ENCODE measurements at places on chromosomes 1 and 21.

DNA sequence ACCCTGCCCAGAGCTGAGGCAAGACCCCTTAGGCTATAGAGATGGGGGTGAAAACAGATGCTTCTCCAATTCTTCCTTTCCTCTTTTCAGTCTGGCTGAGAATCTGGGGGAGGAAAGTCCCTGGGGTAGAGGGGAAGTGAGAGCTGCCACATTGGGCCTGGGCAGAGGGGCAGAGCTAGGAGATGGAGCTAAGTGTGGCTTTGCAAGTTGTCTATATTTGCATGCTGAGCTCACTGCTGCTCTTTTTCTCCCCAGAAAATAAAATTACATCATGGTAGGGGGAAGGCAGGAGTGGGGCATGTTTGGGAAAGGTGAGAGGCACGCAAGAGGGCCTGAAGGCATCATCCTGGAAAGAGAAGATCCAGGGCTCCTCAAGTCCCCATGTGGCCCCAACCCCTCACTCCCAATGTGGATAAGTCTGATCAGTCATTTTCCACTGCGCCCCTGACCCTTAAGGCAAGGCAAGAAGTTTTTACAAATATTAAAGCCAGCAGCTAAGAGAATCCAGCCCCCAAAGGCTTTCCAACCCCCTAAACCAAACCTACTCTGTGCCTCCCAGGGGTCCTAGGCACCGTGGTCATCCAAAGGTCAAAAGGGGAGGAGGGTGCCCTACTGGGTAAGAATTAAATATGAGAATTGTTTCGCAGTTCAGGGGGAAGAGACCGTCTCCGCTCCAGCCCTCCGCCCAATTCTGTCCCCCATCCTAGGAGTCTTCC, 500 bp upstream of the PEA15 start:
- ATAC-seq = peak; percentile 86

GRCh38 chr1:158830904-158831507, at the start of gene MNDA:
Gene MNDA, plus strand, starts transcription at chr1:158831351. Its CDS starts 10,803 bp downstream, at chr1:158842154.
- ATAC-seq = peak; percentile 94

GRCh38 chr1:223486932-223487886, 94.0 kb downstream of the CCDC185 start:
- no peak for ATAC-seq

GRCh38 chr1:30901798-30902581, 6.6 kb downstream of the SDC3 start:
- ATAC-seq = no peak

GRCh38 chr1:150554086-150554452, 4.9 kb downstream of the ADAMTSL4 start:
- no peak for ATAC-seq

GRCh38 chr1:223199094-223199647, 56.1 kb upstream of the TLR5 start:
- ATAC-seq = no peak

DNA sequence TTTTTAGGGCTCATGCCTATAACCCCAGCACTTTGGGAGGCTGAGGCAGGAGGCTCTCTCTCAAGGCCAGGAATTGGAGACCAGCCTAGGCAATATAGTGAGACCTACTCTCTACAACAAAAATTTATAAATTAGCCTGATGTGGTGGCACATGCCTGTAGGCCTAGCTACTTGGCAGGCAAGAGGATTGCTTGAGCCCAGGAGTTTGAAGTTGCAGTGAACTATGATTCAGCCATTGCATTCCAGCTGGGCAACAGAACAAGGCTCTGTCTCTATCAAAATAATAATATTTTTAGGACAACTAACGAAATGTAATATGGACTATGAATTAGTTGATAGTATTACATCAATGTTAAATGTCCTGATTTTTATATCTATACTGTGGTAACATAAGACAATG, 68.8 kb upstream of the ARID1A start:
- ATAC-seq = no peak

GRCh38 chr1:27491748-27492700, 2.1 kb upstream of the WASF2 start:
- peak; percentile 31 for ATAC-seq

DNA sequence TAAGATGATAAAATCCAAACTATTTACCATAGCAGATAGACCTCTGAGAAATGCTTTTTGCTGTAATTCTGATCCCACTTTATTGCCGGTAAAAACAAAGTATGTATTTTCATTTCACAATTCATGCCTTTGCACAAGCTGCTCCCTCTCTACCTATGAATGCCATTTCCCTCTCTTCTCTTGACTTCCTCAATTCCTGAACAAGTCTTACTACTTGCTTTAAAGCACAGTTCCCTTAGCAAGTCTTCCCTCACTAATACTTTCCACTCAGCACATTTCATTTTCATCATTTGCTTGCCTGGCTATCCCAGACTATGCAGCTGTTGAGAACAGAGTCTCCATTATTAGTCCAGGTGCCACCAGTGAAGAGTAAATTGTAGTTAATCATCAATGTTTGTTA, 13.8 kb downstream of the GPATCH2 start:
- no peak for ATAC-seq

DNA sequence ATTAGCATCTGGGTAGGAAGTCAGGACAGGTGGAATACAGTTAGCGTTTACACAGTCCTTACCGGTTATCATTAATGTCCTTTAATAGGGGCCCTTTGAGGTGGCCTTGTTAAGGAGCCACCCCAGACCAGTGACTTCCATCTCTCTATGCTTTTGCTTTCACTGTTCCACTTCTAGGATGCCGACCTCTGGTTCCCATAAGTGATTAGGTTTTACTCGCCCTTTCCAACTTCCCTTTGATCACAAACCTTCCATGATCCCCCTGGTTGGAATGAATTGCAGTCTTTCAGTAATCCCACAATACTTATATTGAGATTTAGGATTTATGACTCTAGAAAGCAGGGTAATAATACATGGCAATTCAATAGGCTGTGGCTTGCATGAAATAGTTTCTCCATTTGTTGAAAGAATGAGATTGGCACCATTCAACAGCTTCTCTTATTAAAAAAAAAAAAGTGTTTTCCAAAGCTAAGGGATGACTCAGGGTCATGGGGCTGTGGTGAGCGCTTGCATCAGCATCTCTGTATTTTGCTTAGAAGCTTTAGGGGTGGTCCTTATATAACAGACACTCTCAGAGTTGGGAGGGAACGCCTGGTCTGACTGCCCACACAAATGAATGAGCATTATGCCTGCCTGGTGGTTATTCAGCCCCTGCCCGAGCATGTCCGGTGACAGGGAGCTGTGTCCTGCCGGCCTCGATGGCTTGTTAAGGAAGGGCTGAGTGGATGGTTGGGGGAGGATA, 110.5 kb downstream of the CNIH3 start:
- no peak for ATAC-seq

- peak; percentile 64 for ATAC-seq
These were observed 14.1 kb upstream of the TNR start for GRCh38 chr1:175757381-175758015.

DNA sequence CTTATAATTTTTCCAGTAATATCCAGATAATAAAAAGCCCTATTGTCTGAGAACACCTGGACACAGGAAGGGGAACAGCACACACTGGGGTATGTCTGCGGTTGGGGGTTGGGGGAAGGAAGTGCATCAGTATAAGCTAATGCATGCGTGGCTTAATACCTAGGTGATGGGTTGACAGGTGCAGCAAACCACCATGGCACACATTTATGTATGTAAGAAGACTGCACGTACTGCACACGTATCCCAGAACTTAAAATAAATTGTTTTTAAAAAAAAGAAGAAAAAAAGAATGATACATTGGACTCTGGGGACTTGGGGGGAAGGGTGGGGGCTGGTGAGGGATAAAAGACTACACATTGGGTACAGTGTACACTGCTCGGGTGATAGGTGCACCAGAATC, 144.9 kb upstream of the C1orf174 start:
- ATAC-seq = peak; percentile 80

DNA sequence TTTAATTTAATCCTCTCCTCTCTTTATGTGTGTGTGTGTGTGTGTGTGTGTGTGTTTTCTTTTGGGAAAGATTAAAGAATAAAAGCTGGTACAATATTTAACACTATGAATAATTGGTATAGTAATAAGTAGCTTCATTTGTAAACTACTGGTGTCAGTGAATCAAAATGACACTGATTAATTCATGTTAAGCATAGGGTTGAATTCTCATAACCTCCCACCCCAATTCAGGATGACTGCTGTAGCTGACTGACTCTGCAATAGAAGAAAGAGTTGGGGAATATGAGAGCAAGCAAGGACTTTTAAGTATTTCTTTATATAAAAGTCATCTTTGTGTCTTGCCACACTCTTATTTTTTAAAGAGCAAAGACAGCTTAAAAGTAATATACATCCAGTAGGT, 13.1 kb downstream of the SLC30A7 start:
- no peak for ATAC-seq

DNA sequence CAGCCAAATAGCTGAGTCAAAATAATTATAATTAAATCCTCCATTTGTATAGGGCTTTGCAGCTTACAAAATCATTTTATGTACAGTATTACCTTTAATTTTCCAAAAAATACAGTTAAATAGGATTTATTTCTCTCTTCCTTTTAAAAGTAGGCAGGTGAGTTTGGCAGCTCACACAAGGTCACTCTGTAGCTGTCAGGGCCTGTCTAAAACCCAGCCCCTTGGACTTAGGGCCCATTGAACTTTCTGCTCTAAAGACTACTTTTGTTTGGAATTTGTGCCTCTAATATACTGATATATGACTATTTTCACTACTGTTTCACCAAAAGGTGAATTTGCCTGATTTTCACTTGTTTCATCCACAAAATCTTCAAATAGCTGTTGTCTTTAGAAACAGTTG, 10.3 kb downstream of the ROR1 start:
- ATAC-seq = no peak

GRCh38 chr1:16119926-16120325, 35.9 kb downstream of the EPHA2 start:
- ATAC-seq = no peak

DNA sequence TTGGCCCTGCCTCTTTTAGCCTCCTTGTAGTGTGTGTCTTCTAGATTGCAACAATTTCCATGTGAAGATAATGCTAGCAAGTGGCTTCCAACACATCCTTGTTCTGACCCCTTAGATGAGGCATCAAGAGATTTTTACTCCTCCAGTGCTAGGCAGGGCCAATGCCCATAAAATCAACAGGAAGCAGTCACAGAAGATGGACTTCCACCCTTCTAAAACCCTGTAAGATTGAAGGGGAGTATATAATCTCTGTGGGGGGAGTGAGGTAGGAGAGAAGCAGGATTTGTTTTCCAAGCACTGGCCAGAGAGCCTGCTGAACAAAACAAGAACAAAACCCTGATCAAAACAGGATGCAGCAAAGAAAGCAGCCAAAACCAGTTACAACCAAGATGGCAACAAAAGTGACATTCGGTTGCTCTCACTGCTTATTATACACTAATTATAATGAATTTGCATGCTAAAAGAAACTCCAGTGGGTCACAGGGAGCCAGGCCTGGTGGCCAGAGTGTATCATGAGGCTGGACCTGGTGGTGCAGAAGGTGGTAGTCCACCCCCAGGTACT, 12.1 kb downstream of the GON4L start:
- no peak for ATAC-seq

DNA sequence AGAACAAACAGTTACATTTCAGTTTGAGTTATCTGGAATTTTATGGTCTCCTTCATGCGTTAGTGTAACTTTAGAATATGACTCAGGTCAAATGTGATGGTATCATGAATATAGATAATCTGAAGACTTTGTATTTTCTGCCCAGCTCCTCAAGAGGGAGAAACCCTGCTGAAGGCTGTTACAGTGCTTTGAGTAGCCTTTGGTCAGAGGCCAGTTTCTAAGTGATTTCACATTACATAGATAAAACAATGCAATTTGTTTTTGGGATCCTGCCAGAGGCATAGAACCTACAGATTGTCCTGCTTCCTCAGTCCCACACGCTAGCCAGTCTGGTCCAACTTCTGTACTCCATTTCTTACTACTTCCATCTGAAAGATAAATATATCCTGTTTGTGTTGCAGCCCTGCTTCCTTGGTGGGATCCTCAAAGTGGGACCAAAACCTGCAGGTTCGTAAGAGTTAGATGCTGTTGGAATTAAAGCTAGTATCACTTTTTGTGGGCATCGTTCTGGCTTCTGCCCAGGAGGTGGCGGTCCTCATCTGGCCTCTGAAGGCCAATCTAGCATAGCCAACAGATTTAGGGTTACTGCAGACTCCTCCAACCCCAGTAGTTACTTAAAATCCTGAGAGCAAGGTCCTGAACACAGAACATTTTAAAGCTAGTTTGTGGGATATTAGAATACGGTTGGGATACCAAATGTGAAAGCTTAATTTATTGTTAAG, 645.8 kb upstream of the USP24 start:
- no peak for ATAC-seq

GRCh38 chr1:45647248-45648021, 23.6 kb upstream of the CCDC17 start:
- no peak for ATAC-seq

DNA sequence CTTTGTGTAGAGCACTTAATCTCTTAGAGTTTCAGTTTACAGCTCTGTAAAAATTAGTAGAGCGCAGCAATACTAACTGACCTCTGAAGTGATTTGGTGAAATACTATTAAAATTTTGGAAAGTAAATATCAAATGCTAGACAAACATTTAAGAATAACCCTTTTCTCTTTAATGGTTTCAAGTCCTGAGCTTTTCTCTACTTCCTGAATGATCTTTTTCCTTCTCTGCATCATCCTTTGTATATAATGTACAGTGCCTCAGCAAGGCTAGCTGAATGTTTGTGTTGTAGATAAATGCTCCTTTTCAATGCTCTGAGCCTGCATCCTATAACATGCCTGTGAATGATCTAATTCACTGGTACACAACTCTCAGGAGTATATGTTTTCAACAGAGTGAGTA, 272.9 kb downstream of the ADGRL2 start:
- ATAC-seq = no peak

DNA sequence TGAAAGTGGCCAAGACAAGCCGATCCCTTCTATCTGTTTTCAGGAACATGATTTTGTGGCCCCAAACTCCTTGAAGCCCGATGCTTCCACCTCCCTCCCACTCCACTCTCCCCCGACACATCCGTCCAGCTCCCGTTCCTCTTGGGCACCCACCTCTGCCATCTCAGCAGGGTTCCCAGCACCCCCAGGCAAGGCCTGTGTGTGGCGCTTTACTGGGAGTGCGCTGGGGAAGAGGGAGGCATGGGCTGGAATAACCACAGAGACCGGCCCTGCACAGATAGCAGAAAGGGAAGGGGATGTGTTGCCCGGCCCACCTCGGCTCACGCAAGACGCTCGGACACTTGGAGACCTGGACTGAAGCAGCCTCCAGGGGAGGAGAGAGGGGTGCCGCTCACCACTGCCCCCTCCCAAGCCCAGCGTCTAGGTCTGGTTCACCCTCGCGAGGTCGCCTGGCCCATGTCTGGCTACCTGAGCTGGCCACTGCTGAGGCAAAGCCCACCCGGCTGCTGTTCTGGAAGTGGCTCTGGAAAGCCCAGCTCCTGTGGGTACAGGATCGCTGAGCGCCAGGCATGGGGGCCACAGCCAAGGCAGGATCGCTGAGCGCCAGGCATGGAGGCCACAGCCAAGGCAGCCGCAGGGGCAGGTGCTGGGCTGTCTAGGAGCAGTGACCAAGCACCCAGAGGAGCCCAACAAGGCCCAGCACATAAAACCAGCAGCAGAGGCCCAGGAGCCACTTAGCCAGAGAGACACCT, 23.8 kb upstream of the COL18A1 start:
- no peak for ATAC-seq
